Fibroblast of villous mesenchyme (primary cell): ENCODE measurements at places on chromosomes 5 and 9. TPM values are rescaled to one million over a fixed set of nuclear protein-coding genes. Genes with fewer than 3 reads are reported as not detected.

RABL6 gene
- total RNA-seq, result 69.6 and 72.1 TPM in 2 replicates

DNA sequence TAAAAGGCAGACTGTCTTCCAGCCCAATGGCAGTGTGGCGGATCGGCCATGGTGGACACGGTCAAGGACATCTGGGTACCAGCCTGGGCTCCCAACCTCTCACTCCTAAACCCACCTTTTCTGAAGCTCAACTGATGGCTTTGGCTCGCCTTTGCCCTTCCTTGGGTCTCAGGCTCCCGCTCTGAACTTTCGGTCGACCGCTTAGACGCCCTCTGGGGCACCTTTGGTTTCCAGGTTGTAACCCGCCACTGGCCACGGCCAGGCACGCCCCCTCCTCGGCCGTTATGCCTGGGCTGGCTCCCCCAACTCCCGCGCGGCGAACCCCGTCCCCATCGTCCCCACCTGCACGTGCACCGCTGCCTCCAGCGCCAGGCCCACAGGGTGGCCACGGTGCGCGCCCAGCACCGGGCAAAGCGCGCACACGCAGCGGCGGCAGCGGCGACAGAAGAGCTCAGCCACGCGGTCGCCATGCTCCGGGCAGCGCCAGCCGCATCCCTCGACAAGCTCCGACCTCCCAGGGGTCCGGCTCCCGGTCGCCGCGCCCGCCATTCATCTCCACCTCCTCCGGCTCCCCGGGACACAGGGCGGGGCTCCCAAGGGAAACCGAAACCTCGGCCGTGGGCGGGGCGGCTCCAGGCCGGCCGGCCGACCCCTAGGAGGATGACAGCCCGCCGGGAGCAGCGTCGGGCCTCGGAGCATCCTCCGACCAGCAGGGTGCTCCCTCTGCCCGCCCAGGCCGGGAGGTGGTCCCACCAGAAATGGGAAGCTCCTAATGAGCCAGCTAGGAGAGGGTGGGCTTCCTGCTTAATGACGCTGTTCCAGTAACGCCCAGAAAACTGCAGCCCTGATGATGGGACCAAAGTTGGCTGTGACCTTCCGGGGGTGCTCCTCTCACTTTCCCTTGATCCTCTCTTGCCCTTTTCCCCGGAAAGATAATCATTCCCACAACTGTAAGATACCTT is at the start of gene TRIM14:
TRIM14 (minus strand) TSS at position 583 of the 962 bp plus-strand sequence; CDS start at position 549, 34 bp downstream.
- DNase-seq, result peak; percentile 73

IL3 gene
- total RNA-seq, result not detected in 2 replicates

DNA sequence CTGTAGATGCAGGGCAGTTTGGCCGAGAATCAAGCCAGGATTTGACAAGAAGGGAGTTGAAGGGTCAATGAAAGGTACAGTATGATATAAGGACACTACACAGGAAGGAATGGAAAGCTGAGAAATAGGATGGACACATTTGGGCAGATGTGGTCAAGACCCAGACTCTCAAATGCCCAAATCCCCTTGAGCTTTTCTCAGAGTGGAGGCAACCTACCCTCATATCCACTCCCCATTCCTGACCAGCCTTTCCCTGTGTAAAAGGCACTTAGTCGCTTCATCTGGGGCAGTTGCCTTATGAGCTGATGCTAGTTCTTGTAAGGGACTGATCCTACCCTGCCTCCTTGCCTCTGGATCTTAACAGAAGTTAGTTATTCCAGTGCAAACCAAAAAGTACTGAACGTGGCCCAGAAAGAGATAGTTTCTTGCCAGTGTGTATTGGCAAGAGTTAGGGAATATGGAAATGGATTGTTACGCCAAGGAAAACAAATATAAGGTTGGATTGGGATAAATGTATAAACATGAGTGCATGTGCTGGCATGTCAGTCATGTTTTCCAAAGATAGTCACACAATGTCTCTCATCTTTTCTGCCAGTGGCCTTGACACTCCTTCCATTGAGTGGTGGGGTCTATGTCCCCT is 4.1 kb upstream of the MCCC2 start:
- DNase-seq, result no peak

GRCh38 chr9:95927271-95928004 is 51.9 kb downstream of the ERCC6L2 start:
- no peak for DNase-seq

PCDHA10 gene
- under 0.01 TPM in 2 replicates for total RNA-seq

ADGRV1 gene
- under 0.01 and 0.43 TPM in 2 replicates for total RNA-seq

DAB2 gene
- 231 and 332 TPM in 2 replicates for total RNA-seq

- DNase-seq, result no peak
Measured at GRCh38 chr5:150490754-150491153, 17.2 kb upstream of the NDST1 start.

DNA sequence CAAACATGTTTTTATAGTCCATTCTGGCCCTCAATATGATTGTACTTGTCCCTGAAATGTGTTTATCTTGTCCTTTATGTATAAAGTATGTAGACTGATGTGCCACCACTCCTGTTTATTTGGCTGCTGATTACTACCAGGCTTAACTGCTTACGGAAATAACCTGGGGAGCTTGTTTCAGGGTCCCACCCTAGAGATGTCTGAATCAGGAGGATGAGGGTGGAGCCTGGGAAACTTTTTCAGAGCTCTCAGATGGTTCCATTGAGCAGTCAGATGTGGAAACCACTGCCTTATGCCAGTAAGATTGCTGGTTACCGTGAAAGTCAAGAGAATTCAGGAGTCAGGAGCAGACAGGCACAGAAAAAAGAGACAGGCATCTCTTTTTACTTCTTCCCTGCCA is 19.2 kb downstream of the SLC23A1 start:
- DNase-seq, result no peak

GRCh38 chr5:54852007-54852406 is 133.4 kb downstream of the ESM1 start:
- DNase-seq, result no peak

SPATA31D4 gene
- total RNA-seq, result not detected in 2 replicates

DNA sequence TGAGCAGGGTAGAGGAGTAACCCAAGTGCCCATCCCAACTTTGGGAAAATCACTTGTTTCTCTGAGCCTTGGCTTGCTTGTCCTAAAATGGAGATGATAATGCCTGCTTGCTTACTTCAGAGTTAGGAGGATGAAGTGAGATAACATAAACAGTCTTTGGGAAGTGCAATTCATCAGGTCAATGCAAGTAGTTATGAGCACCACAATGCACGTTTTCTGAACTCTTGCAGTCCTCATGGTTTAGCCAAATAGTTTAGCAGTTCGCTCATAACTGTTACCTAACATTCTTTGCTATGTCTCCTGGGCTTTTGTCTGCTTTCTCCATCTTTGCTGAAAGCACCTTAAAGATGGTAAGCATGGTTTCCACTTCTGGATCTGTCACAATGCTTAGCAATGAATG is 270.0 kb downstream of the ADAMTSL1 start:
- DNase-seq, result peak; percentile 58

DNA sequence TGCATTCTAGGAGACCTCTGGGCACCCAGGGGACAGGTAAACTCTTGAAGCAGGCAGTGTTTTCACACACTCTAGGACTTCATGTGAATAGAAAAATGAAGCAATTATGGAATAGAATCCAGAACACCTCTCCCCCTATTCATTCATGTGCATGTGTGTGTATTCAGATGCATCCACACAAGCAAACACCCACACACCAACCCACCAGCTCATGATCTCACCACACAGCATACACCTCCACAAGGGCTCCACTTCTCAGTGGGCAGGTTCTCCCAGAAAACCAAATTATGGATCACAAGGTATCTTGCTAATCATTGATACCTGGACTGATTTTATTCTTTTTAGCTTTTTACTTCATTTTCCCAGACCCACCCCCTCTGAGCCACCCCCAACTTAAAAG is 21.2 kb upstream of the HSD17B3 start:
- no peak for DNase-seq

TEX48 gene
- total RNA-seq, result not detected in 2 replicates

DNA sequence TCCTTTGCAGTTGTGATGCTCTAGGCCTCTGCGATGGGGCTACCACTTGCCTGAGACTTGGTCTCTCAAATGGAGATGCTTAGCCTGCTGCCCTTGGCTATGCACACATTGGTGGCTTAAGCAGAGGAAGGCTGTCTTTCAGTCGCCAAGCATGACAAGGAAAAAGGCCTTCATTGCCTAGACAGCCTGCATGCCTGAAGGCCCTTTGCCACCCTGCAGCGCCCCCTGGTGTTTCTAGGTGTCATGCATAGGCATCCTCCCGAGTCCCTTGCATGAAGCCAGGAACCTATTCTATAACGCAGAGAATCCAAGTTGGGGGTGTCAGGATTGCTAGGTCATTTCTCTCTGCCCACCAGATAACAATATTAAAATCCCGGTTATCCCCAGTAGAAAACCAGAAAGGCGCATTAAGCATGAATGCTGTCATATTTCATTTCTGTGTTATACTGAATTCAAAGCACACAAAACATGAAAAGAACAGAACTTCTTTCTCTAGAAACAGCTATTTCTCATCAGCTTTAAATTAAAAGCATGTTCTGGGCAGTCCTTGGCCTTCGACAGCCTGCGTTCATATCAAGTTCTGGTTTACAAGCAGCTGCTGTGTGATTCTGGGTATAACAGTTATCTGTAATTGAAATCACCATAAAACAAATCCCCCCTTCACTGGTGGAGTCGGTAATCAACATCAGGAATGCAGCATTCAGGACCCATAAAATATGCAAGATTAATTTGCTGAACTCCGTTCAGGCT is 59.7 kb upstream of the TRPC7 start:
- peak; percentile 64 for DNase-seq

GRM6 gene
- total RNA-seq, result not detected in 2 replicates

GRCh38 chr5:6446626-6447309 is 1.9 kb upstream of the UBE2QL1 start:
- DNase-seq, result no peak

MYOT gene
- not detected in 2 replicates for total RNA-seq

KCNV2 gene
- total RNA-seq, result not detected in 2 replicates

DNA sequence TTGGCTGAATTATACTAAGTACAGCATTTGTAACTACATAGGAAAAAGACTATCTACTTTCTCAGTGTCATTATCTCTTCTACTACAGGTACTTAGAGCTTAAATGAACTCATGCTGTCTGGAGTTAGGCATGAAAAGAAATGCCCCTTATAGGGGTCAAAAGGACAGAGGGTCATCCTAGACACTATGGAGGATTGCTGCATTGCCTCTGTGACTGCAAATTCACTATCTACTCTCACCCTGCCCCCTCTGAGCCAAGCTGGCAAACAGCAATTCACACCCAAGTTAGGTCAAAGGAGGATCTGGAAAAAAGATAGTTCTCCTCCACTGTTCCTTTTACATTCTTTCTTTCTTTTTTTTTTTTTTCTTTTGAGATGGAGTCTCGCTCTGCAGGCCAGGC is 36.7 kb downstream of the ANKRD31 start:
- no peak for DNase-seq

ZFP37 gene
- 1.6 and 2.6 TPM in 2 replicates for total RNA-seq

RANBP17 gene
- total RNA-seq, result 28.0 and 33.7 TPM in 2 replicates

SLC38A9 gene
- total RNA-seq, result 32.2 and 52.7 TPM in 2 replicates
